Bladder microvascular endothelial cell (primary cell): ENCODE measurements at places on chromosomes 1 and 21. TPM values are rescaled to one million over a fixed set of nuclear protein-coding genes. Genes with fewer than 3 reads are reported as not detected.

SIM2 gene
- not detected in 2 replicates for total RNA-seq

TTC13 gene
- 18.3 and 20.4 TPM in 2 replicates for total RNA-seq

DDR2 gene
- total RNA-seq, result 1.1 and 2.3 TPM in 2 replicates

CNKSR1 gene
- 0.31 TPM in 1 of 2 replicates, not detected in the other for total RNA-seq

PTGS2 gene
- 1.1 and 9.0 TPM in 2 replicates for total RNA-seq

MCOLN3 gene
- not detected in 2 replicates for total RNA-seq

RNU1-1 gene
- total RNA-seq, result 509 and 6,751 TPM in 2 replicates
